ENCODE measurements at places on chromosomes 5 and 9.

DNA sequence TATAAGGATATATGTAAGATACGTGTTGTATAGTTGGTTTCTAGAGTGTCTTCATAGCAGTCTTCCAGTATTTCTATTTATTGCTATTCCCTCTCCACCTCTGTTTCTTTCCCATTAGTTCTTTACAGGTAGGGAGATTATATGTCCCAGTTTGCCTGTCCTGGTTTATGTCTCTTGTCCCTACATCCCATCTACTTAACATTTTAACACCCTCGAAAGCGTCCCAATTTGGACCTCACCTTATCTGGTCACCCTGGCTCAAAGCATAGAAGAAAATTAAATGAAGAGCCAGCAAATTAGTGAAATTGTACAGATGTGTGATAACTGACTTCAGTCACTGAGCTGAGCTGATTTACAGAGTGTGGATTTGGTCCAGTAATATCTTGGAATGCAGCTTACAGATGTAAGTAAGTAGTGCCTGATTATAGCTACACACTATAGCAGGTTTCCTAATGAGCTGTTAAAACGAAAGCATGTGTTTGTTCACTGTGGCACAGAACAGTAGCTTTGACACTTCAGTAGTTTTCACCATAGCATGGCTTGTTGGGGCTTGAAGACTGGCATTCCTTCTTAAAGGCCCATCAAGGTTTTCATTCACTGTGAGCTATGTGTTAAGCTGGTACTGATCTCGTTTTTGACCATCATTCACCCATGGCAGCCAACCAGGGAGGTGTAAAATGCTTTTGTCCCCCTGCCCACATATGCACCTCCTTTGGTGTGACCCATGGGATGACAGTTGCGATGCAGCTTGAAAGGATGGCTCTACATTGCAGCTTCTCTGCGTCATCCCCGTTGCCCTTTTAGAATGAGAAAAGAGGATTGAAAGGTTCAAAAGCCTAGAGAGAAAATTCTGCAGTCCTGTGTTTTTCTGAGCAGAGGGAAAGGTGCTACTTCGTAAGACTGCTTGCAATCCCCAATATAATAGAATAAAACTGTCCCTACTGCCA, 192.1 kb upstream of the DMRT1 start:
- DNase-seq, result no peak

DNA sequence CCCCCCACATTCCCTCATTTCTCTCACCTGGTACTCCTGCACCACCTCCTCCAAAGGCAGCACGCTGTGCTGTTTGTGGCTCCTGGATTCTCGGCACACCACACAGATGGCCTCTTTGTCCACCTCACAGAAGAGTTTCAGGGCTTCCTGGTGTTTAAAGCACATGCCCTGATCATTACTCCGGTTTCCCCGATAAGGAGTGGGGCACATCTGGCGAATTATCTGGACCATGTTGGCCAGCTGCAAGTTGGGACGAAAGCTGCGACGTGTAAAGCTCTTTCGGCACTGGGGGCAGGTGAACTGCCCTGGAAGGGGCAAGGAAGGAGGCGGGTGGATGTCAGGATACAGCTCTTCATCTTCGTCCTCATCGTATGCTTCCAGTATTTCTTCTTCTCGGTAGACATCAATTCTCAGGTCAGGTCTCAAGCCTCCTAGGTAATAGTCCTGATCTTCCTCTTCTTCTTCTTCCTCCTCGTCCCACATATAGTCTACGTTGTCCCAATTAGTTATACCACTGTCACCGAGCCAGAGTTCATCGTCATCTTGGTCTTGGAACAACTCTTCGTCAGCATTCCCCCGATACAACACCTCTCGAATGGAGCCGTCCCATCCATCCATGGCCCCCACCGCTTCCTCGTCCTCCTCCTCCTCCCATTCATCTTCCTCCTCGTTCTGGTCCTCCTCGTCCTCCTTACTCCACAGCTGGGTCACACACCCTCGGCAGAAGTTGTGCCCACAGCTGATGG, 796 bp downstream of the TRIM52 start:
- no peak for DNase-seq

GRCh38 chr5:19531374-19531952, 456.5 kb downstream of the CDH18 start:
- DNase-seq, result peak; percentile 30

DNA sequence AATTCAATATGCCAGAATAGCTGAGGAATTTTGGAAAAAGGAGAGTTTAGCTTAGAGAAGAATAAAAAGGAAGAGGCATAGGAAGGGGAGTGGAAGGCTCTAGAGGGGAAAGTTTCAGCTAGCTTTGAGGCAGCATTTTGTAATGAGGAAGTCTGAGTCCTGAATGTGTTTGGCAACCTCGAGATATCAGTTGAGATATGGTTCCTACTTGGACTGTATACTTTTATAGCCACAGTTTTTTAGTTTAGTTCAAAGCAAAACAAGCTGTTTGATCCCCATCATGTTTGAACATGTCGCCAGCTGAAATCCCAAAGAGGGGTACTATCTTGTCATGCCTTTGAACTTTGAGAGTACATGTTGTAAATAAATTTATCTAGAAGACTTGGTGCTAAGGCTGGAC, 559.0 kb upstream of the FTMT start:
- DNase-seq, result no peak

DNA sequence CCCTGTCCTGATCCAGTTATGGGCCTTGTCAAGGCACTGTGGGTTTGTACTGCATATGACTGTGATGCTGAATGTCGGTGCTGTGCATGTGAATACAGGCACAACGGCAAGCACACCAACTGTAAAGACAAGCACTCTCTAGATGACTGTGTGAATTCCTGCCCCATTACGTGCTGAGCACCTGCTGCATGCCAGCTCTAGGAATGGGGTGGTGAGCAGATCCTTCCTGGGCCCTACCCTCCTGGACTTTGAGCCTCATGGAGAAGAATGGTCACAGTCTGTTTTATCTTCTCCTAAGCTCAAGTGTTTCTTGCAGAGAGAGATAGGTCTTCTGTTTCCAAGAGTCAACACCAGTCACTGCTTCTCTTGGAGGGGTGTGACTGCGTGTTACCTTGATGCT, 56.0 kb upstream of the RARS1 start:
- no peak for DNase-seq

DNA sequence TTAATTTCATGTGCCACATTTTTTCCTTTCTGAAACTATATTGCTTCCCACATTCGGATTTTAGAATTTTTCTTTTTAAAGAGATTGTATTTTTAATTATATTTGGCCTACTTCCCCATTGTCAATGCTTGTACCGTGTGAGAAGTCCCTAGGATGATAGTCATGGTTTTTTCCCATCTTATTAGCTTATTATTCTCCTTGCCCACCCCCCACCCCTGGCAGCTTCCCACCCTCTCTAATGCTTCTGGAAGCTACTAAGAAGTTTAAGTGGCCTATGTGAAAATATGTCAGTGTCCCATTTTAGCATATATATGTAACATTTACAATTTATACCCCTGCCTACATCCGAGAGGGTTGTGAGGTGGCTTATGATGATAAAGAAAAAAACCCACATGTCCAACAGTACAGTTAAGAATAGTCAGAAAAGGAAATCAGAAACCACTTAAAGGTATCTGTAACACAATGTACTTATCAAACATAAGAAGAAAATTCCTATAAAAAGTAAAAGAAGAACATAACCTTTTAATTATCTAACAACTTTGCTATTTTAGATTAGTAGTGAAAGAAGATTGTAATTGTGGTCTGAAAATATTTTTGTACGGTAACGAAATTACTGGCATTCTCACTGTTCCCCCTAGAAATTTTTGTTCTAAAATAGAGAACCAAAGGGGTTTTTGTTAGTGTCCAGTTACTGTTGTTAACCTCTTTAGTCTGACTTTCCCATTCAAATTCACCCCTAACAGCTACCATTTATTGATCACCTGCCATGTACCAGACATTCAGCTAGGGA, 62.1 kb downstream of the SLC44A1 start:
- no peak for DNase-seq

- no peak for DNase-seq
Measured at GRCh38 chr5:139575751-139576150, 14.6 kb downstream of the UBE2D2 start.

GRCh38 chr9:113673726-113674125, 202.4 kb upstream of the ZNF618 start:
- no peak for DNase-seq

- no peak for DNase-seq
Measured at GRCh38 chr9:121942866-121943382, 150.2 kb downstream of the TTLL11 start.

GRCh38 chr9:110027671-110028081, 180.3 kb downstream of the C9orf152 start:
- DNase-seq, result no peak

DNA sequence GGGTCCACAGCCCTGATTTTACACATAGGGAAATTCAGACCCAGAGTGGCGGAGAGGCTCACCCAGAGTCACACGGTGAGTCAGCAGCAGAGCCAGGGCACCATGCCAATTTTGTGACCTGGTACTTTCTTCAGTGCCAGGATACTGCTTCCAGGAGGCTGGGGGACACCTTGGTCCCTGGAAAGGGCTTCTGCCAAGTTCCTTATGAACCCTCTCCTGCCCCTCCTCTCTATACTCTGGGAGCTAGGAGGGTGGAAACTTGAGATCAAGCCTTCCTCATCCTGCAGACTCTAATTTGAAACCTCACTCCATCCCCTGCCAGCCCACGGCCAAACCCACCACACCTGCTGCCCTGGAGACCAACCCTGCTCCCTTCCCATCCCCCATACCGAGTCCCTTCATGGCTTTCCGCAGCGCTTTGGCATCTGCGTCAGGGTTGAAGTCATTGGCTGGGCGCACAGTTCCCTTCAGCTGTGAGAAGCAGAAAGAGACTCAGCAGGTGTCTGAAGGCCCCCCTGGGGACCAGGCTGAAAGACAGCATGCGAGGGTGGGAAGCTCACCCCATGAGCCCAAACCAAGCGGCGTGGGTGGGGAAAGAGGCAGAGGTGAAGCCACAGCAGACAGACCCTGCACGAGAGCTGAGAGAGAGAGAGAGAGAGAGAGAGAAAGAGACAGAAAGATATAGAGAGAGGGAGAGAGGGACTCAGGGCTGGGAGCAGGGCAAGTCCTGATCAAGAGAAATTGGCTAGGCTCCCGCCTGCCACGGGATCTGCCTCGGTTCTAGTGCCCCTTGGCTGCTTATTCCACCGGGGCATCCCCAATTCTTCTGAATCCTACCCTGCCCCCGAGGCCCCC, 33.5 kb downstream of the ANXA6 start:
- DNase-seq, result no peak

- DNase-seq, result no peak
Measured at GRCh38 chr5:90479611-90480385, 5.1 kb downstream of the POLR3G start.

DNA sequence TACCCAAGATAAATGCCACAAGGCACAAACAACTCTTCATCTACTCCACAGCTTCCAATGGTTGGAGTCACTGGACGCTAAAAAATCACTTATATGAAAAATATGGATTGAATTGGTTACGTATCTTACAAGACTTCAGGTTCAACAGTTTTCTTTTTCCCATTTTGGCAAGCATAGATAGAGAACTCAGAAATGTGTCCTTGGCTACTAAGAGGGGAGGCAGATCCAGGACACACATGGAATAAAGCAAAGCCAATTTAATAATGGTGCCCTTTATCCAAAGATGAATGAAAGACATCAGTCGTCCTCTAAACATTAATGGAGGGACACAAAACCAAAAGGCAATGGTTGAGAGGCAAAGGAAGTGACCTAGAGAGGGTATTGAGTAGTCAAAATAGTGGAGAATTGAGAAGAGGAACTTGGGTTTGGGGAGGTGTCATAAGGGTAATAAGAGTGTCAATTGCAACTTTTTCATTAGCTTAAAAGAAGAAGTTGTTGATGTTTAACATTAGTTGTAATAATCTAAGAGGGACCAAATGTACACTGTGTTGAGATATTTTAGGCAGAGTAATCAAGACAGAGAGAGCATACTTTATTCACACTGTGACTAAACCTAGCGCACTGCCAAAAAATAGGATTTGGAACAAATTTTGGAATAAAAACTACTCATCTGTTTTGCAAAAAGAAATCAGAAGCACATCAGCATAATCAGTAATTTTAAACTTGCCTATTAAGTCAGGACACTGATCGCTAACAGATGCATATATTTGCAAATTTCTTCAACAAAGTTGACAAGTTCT, 308.2 kb downstream of the ARL15 start:
- no peak for DNase-seq

- no peak for DNase-seq
Measured at GRCh38 chr9:134930398-134930797, 12.7 kb upstream of the FCN1 start.

DNA sequence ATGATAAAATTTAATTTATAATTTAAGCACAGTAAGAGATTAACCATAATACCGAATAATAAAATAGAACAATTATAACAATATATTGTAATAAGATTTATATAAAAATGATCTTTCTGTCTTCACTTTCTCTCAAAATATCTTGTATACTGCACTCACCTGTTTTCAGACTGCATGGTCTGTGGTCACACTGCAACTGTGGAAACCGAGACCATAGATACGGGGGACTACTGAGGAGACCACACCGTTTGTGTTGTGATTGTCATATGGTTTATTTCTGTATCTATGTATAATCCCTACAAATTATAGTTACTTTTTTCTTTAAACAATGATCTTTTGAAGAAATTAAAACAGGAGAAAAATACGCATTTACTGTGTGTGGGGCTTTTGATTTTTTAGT, 78.8 kb upstream of the TNFAIP8 start:
- DNase-seq, result no peak

DNA sequence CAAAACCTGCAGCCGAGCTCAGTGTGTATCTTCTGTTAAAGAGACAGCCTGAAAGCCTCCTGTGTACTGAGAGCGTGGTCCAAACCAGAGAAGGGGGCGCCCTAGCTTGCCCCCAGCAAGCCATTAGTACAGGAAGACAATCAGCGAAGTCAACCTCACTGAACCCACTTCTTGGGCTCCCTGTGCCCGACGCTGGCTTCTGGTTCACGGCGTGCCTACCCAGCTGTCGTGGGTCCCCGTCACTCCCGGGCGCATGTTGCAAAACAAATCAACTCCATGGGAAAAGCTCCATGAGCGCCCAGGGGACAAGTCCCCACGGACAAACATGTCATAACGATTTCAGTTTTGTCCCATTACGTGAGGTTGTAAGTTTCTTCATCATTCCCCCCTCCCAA, 326.9 kb downstream of the SH3GL2 start:
- no peak for DNase-seq

- DNase-seq, result no peak
Measured at GRCh38 chr9:133916159-133916541, 76.0 kb downstream of the VAV2 start.

DNA sequence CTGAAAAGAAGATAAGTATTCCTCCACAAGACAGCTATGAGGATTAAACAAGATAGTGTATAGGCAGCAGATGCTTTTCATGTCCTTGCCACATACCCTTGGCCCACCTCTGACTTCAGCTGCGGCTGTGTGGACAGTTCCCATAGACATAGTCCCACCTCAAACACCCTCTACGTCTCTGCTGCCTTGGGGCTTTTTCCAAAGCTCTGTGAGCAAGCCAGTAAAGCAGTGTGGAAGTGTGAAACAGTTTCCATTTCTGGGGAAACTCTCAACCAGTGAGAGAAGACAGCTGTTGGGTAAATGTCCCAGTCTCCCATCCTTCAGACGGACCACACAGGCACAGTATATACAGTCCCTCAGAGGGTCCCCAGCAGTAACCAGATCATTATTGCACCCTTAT, 125.5 kb downstream of the CDK5RAP2 start:
- DNase-seq, result no peak

Measured in HS-27A (cell line).